Naive thymus-derived CD8-positive, alpha-beta T cell (primary cell): ENCODE measurements at places on chromosomes 16 and 17.

GRCh38 chr17:13135506-13135905 lies 117.7 kb upstream of the ELAC2 start:
- DNase-seq: no peak

- no peak for DNase-seq
Measured at GRCh38 chr17:1813088-1813487, 16.6 kb downstream of the SMYD4 start.

GRCh38 chr17:44219616-44220212 lies at the start of gene UBTF:
UBTF (minus strand) TSS chr17:44219675; CDS start chr17:44218229, 1,446 bp downstream.
- DNase-seq: peak; percentile 71

- DNase-seq: no peak
Measured at GRCh38 chr17:35079547-35080423, 16.3 kb upstream of the RFFL start.

DNA sequence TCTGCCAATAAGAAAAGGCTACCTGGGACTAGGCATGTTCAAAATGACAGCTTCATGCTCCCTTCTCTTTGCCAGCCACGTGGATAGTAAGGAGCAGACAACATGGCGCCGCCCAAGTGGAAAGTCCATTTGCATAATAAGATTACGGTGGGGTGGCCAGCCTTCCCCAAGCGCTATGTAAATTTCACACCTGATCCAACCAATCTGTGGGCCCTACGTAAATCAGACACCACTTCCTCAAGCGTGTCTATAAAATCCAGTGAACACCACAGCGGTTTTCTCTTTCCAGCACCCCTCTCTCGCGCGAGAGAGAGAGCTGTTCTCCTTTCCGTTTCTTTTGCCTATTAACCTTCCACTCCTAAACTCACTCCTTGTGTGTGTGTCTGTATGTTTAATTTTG lies 140.3 kb upstream of the ERCC4 start:
- no peak for DNase-seq

DNA sequence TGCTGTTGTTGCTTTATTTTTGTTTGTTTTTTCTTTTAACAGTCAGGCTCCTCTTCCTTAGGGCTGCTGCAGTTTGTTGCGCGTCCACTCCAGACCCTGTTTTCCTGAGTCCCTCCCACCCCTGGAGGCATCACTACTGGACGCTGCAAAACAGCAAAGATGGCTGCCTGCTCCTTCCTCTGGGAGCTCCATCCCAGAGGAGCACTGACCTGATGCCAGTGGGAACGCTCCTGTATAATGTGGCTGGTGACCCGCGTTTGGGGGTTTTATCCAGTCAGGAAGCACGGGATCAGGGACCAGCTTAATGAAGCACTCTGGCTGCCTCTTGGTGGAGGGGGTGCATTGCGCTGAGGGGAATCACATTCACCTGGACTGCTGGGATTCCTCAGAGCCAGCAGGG lies 1005.6 kb downstream of the CDH8 start:
- DNase-seq: no peak

GRCh38 chr16:63890081-63890480 lies 1231.8 kb downstream of the CDH11 start:
- DNase-seq: no peak

DNA sequence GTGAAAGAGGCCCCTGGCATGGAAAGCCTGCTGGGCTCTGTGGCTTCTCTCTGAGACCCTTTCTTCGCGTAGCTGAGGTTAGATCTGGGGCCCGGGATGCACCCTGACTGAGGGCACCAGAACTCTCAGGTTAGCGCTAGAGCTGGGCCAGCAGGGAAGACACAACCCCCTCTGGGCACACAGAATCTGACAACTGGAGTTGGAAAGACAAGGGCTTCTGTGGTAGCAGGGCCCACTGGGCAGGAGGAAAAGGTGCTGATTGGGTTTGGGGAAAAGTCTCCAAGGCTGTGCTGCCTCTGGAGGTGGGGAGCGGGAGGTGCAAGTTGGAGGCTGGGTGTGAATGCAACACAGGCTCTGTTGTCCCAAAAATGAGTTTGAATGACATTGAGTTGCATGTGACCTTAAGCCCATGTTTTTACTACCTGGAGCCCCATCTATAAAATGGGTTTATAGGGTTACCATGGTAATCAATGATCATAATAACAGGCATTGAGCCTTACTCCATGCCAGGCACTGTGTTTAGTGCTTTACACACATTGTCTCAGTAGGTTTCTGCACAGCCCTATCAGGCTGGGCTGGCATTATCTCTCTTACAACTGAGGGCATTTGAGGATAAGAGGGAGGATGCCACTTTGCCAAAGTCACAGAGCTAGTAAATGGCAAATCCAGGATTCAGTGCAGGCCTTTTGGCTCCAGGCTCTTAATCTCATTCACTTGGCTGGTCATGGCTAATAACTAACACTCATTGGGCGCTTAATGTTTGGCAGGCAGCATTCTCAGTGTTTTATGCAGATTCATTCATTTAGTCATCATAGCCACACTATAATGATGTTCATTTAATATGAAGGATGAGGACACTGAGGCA lies 9.5 kb upstream of the IGFBP4 start:
- DNase-seq: no peak

DNA sequence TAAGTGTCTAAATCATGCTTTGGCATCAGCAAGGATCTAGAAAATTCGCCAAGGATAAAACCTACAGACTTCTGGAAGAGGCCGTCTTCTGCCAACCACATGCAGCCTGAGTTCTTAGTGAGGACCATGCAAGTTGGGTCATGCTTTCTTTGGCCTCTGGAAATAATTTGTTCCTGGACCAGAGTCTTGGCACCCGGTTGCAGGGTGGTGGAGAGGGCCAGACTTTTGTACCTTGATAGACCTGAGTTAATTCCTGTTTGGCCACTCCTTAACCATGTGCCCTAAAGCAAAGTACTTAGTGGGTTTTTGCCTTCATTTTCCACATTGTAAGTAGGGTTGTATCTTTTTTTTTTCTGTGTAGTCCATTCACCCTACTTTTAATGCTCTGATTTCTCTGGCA lies 283.4 kb upstream of the IRX5 start:
- no peak for DNase-seq

GRCh38 chr16:22326771-22327445 lies 29.7 kb downstream of the POLR3E start:
- no peak for DNase-seq

DNA sequence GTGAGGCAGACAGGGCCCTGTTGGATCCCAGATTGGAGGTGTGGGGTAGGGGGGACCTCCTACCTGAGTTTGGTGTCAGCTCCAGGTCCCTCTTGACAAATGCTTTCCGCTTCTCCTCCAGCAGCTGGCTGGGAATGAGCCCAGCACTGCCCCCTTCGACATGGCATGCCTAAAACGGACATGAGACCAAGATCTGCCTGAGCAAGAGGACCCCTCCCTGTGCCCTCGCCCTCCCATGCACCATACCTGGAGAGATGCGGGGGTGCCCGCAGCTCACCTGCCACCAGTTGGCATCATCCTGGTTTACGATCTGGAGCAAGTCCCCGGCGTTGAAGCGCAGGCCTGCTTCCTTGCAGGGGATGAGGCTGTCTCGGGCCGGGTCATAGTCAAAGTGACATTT lies 26.2 kb downstream of the MPP2 start:
- DNase-seq: no peak
